ENCODE measurements at places on chromosomes 12 and 14.
A peak's percentile ranks its signal among the peaks of the same experiment; 100 is the strongest.

DNA sequence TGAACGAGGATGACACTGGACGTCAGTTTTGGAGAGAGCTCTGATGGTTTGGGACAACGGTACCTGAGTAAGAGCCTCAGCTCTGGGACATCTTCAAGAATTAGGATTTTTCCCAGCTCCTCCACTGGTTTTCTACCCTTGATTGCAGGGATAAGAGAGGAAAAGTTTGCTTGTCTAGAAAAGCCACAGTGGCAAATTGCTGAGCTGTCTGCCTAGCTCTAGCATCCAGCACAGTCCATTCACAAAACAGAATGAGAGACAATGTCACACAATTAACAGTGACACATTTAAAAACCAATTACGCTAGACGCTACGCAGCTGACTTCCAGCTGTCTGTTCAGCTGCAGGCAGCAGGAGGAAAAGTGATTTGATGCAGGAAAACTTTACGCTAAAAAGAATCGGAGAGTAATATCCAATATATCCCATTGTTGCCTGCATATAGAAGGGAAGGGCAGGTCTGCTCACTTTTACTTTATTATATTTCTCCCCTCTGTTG lies 168.1 kb upstream of the PRICKLE1 start:
- no peak for DNase-seq

DNA sequence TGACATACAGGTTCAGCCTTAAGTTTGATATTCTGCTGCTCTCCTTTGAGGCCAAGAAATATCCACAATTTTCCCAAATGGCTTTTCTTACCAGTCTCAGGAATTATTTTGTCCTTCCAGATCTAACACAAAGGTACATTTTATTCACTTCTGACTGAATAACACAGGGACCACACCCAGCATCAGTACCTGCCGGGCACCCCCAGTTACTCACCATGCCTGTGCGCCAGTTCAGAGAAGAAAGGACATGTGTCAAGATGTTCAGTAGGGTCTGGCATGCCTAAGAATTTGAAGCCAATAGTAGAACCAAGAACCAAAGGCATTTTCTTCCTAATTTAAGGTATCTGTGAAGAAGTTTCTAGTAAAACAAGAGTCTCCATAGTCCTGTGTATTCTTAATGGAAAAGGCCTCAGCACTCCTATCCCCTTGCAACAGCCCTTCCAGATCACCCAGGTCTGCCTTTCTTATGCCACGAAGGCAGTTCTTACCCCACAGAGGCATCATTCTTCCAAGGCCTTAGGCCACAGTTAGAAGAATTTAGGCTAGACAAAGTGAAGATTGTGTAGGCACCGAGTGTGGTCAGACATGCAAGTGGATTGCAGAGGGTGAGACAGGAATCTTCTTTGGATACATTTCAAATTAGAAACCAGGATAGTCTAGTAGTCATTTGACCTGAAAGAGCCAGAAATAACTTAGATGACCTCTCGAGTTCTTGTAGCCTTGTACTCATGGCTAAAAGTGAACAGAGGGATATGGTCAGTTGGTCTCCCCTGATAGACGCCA lies 140.1 kb upstream of the HIF1A start:
- DNase-seq, result no peak

GRCh38 chr12:67981287-67982162 lies 7.7 kb upstream of the IFNG-AS1 start:
- no peak for DNase-seq

- DNase-seq, result no peak
These were observed 156.0 kb downstream of the MED13L start for GRCh38 chr12:116121453-116121871.

- DNase-seq, result no peak
These were observed 231.2 kb downstream of the ETNK1 start for GRCh38 chr12:22856178-22856577.

DNA sequence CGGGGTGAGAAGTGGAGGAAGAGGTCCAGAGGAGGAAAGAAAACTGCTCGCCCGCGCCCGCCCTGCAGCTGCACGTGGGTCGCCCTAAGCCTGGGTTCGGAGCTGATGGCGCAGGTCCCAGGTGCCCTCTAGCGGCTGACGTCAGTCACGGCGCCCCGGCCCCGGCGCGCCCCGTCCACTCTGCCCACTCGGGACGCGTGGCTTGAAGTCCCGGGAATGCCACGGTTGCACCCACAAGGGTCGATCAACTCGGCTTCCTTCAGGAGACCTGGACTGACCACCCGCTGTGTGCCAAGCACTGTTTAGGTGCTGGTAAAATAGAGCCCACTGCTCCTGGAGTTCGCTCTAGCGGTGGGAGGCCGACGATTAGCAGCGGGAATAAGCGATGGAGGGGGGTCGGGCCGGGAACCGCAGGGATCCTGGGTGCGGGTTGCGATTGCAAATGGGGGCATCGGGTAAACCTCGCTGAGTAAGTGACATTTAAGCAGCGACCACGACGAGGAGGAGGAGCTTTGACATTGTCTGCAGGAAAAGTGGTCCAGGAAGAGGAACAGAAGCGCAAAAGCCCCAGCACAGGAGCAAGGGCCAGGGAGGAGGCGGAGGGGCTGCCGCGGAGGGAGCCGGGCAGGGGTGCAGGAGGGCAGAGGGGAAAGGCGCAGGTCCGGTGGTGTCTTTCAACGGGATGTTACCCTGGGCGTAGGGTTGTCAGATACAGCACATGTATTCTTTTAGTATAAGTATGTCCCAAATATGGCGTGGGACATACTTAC lies 5.1 kb upstream of the ZNF839 start:
- DNase-seq, result peak; percentile 63

- no peak for DNase-seq
These were observed 320.6 kb downstream of the RAD51B start for GRCh38 chr14:68140076-68140741.

- no peak for DNase-seq
These were observed 264.3 kb downstream of the PRKD1 start for GRCh38 chr14:29663281-29663801.

GRCh38 chr12:44976246-44976645 lies 74.7 kb downstream of the DBX2 start:
- DNase-seq, result no peak

GRCh38 chr14:99515301-99516155 lies 34.3 kb downstream of the CCNK start:
- DNase-seq, result no peak

DNA sequence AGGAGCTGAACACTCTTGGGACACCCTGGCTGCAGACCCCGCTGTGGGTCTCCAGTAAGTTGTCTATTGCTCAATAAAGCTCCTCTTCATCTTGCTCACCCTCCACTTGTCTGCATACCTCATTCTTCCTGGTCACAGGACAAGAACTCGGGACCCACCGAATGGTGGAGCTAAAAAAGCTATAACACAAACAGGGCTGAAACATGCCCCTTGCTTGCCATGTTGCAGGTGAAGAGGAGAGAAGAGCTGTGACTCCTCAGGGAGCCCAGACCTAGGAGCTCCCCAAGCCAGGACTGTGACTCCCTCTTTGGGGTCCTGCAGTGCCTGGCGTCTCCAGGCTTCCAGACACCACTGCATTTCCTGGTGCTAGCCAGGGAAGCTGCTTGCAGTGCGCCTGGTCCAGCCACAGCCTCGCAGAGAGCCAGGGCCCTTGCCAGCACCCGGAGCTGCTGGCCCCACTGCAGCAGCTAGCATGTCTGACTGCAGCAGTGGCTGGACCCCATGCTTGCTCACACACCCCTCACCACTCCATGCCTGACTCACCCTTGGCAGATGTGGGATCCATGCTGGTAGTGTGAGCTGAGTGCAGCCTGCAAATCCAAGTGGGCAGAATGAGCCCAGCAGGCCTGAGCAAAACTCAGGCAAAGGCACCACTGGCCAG lies 37.1 kb upstream of the OR5AU1 start:
- DNase-seq, result no peak

GRCh38 chr12:24600996-24601395 lies 347.9 kb downstream of the BCAT1 start:
- no peak for DNase-seq

DNA sequence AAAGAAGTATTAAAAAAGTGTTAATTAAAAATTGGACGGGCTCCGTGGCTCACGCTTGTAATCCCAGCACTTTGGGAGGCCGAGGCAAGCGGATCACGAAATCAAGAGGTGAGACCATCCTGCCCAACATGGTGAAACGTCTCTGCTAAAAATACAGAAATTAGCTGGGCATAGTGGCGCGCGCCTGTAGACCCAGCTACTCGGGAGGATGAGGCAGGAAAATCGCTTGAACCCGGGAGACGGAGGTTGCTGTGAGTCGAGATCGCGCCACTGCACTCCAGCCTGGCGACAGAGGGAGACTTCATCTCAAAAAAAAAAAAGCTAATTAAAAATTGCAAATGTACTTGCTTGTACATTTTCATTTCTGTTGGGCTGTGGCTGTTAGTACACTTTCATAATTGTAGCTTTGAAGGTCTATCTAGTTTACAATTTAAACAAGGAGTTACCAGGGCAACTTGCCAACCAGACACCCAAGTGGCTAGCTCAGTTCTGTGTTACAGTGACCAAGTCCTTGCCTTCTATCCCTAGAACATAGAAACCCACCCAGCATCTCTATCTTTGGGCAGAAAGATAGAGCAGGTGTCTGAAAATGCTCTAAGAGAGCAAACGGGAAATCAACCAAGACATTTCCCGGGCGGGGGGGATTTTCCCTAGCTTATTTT lies 1.2 kb downstream of the COA8 start:
- no peak for DNase-seq

DNA sequence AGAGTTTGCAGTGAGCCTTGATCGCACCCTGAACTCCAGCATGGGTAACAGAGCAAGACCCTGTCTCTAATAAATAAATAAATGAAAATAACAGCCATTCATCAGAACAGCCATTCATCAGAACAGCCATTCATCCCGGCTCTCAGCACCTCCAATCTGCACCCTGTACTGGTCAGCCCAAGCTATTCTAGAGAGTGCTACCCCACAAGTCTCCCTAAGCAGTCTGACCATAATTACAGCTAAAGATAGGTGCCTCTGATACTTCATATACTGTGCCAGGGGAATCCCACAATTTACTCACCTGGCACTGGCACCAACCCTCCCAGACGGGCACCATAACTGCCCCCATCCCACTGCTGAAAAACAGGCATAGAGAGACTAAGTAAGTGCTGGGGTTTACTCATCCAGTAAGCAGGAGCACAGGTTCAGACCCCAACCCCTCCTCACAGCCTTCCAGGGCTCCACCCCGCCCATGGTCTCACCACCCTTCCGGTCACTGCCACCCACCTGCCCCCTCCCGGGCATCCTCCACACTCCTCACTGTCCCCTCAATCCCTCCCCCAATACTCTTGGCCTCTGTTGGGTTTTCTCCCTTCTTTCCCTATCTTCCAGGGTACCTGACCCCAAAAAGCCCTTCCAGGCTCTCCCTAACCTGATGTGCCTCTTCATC lies 15.2 kb upstream of the EIF5 start:
- DNase-seq, result no peak

DNA sequence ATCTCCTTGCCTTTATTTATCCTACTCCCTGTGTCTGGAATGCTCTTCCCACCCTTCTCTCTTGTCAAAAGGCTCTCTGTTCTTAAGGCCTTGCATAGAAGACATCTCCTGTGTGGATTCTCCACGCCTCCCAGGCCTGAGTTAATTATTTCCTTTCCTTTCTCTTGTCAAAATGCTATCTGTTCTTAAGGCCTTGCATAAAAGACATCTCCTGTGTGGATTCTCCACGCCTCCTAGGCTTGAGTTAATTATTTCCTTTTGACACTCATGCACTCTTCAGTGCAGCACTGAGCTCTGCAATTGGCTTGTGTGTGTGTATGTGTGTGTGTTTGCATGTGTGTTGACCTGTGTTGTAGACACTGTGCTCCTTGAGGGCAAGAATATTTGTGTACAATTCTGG lies 52.1 kb upstream of the DCD start:
- DNase-seq, result no peak

GRCh38 chr14:104903990-104904389 lies 20.7 kb upstream of the PLD4 start:
- DNase-seq, result no peak

GRCh38 chr14:76926521-76927251 lies 100.5 kb downstream of the LRRC74A start:
- peak; percentile 30 for DNase-seq

DNA sequence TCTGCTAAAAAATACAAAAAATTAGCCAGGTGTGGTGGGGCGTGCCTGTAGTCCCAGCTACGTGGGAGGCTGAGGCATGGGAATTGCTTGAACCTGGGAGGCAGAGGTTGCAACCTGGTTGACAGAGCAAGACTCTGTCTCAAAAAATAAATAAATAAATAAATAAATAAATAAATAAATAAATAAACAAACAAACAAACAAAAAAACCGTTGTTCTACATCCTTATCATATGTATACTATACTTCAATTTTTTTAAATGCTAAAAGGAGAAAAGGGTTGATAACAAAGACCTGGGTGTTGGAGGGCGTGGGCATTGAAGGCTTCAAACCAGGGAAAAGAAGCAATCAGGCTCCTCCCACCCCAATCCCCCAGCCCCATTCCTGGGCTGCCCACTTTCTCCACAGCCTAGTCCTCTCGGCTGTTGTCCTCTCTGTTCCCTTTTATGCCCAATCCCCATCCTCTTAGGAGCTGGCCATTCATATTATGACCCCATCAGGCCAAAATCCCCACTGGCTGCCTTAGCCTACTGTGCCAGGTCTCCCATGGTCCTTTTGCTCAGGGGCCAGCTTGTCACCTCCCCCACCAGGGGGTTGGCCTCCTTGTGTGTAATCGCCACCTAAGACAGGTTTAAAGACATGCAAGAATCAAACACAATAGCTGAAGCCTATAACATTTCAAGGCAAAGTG lies 30.2 kb downstream of the CLMN start:
- no peak for DNase-seq

DNA sequence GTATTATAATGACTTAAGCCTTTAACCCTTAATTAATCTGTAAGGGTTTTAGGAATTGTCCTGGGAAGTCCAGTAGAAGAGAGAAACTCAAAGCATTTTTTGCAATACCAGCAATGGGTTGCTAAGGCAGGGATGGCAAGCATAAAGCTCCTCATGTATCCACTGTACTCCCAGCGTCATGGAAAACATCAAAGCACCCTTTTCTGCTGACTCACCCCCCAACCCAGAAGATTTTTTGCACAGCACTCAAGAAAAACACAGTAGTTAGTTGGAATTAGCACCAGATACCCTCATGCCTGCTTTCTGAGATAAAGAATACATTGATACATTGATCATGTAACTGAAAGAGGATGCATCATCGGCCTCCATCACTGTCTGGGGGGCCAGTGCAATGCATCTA lies 199.1 kb upstream of the CNOT2 start:
- DNase-seq, result no peak
